Inflammatory macrophage treated with lipopolysaccharide for 4 hours (primary cell): ENCODE measurements at places on chromosomes 5 and 9.

GRCh38 chr5:174726916-174727793, 2.8 kb downstream of the MSX2 start:
- DNase-seq = no peak

DNA sequence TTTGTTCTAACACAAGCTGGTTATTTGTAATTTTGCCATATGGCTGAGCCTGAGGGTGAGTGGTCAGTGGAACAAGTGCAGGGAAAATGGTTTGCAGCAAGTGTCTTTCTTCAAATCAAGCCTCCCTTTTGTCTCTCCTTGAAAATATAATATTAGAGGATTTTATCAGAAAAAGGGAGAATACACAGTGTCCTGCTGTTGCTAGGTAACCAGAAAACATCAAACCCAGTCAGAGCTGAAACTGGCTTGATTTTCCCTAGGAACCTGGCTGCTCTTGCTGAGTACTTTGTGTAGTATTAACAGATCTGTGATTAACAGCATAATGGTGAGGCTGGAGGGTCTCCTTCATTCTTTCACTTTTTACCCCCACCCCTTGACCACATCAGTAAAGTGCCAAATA, 314.0 kb downstream of the ARHGEF28 start:
- no peak for DNase-seq

- DNase-seq = no peak
Measured at GRCh38 chr5:10520706-10521105, 43.2 kb upstream of the ANKRD33B start.

- no peak for DNase-seq
Measured at GRCh38 chr5:158777647-158778350, 321.9 kb downstream of the EBF1 start.

GRCh38 chr9:31146485-31147166, 1237.8 kb upstream of the ACO1 start:
- no peak for DNase-seq

- no peak for DNase-seq
Measured at GRCh38 chr9:95366731-95367325, 49.3 kb upstream of the FANCC start.

- DNase-seq = no peak
Measured at GRCh38 chr5:179420476-179420875, 75.2 kb upstream of the ADAMTS2 start.

DNA sequence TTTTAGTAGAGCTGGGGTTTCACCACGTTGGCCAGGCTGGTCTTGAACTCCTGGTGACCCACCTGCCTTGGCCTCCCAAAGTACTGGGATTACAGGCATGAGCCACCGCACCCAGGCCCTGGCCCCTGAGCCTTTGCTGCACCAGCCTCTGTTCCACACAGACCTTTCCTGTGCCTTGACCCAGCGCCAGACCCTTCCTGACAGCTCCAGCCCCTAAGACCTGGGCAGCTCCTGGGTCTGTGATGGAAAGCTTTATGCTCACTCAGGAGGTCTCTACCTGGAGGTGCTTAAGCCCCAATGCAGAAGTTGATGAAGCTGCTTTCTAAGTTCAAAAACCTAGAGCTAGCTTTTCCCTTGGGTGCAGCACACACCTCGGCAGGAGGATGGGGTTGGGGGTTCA, 58.8 kb upstream of the NEK6 start:
- DNase-seq = no peak
